ENCODE measurements at places on chromosomes 5 and 9.
A peak's percentile ranks its signal among the peaks of the same experiment; 100 is the strongest.

- no peak for DNase-seq
Measured at GRCh38 chr5:135249658-135250057, 149.4 kb downstream of the MACROH2A1 start.

DNA sequence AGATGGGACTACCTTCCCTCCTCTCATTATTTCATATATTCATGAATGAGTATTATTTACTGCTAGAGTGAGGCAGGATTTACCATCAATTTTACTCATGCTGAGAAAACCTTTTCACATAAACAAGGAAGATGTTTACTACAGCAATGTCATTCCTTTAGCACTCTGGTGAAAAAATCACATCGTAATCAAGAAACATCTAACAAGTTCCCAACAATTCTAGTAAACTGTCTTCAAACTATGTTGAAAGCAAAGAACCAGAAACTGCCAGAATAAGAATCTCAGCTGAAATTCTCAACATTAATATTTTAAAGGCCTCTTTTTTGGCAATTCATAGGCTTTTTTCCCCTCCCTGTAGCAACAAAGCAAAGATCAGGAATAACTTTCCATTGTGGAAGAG, 28.2 kb downstream of the AUH start:
- DNase-seq: no peak

- no peak for DNase-seq
Measured at GRCh38 chr5:74578356-74579044, 62.0 kb downstream of the ENC1 start.

- DNase-seq: no peak
Measured at GRCh38 chr9:89854715-89855475, 250.1 kb downstream of the GADD45G start.

DNA sequence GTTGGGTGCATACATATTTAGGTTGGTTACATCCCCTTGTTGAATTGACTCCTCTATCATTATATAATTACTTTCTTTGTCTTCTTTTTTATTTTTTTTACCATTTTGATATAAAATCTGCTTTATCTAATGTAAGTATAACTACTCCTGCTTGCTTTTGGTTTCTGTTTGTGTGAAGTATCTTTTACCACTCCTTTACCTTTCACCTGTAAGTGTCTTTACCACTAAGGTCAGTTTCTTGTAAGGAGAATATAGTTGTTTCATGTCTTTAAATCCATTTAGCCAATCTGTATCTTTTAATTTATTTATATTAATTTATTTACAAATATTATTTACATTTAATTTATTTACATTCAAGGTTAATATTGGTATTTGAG, 33.0 kb downstream of the INSL4 start:
- no peak for DNase-seq

DNA sequence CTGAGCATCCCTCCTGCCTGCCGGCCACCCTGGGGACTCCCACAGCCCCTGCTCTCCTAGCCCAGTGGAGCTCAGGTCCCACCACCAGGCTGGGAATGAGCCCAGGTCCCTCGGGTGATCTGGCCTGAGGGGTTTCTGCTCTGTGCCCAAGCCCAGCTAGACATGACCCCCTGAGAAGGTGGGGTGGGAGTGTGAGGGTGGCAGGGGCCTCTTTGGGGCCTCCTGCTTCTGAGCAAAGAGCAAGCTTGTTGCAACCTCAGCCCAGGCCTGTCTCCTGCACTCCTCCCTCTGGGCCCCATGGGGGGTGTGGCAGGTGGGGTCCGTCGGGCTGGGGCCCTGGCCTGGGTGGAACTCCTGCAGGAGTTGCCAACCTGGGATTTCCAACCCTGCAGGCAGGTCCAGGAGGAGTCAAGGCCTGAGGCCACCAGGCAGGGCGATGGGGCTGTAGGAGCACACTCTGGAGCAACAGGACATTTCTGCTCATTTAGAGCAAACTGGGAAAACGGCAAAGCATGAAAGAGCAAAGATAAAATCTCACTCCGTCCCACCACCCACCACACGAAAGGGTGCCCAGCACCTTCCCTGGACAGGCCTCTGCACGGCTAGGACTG, 11.4 kb upstream of the NRARP start:
- no peak for DNase-seq

DNA sequence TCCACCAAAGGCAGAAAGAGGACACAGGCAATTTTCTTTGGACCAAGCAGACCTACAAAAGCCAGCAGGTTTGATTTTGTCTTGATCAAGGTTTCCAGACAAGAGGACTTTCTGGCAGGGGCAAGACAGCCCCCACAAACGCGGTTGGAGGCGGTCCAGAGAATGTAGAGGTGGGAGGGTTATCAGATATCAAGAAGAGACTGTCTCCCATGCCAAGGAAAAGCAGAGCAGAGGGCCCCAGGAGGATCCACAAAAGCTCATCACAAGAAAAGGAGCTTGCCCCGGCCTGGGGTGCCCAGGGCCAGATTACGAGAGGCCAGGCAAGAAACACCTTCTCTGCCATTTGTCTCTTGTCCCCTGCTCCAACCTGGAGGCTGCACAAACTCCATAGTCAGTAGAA, 538.9 kb downstream of the BNC2 start:
- DNase-seq: no peak

DNA sequence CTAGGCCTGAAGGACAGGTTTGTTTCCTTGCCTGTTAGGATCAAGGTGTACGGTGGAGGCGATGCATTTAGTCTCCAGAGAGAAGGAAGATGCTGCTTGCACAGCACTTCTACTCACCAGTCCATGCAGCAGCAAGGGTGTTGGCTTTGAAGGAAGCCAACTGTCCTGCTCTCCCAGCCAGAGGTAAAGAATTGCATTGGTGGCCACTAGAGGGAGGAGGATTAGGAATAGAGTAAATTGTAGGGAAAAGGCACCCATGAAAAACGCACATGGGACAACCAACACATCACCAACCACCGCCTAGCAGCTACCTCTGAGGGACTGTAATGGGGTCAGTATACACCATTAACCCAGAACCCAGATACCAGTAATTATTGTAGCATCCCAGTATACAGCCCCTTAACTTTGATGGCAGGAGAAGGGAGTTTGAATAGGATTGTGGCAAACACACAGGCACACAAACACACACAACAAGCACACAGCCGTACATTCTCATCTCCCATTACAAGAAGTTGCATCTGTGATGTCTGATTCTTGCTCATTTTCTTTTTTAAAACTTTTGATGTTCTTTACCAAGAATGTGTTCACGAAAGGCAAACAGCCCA, 267.7 kb downstream of the ADAMTS6 start:
- DNase-seq: peak; percentile 1

GRCh38 chr9:106921341-106921899, 58.5 kb downstream of the ZNF462 start:
- no peak for DNase-seq

DNA sequence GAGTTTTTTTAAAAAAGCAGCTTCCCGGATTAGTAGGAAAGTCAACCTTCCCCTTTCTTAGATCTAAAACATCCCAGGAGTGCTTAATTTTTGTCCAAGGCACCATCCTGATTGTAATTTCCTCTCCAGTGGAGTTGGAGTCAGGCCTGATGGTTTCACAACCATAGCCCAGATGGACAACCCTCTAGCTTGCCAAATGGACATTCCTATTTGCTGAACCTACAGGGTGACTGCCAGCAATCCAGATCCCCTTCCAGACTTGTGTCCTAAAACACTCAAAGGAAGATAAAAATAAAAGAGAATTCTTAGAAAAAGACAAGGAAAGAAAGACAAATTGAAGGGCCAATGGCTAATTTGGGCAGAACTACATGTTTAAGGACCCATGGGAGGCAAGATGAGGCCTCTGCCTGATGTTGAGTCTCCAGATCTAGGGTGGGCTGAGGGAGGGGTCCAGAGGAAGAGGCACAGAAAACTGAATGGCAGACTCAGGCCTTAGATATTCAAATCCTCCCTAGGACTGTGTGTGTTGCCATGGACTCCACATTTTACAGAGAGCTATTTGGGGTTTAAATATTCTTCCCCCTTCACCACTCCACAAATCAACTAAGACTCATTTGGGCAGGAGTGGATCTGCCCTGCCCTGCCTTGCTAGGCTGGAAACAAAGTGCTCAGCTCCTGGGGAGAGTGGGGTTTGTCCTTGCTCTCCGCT, 38.5 kb upstream of the SLC44A1 start:
- DNase-seq: no peak

- DNase-seq: no peak
Measured at GRCh38 chr5:60821488-60822284, 22.4 kb downstream of the ELOVL7 start.

DNA sequence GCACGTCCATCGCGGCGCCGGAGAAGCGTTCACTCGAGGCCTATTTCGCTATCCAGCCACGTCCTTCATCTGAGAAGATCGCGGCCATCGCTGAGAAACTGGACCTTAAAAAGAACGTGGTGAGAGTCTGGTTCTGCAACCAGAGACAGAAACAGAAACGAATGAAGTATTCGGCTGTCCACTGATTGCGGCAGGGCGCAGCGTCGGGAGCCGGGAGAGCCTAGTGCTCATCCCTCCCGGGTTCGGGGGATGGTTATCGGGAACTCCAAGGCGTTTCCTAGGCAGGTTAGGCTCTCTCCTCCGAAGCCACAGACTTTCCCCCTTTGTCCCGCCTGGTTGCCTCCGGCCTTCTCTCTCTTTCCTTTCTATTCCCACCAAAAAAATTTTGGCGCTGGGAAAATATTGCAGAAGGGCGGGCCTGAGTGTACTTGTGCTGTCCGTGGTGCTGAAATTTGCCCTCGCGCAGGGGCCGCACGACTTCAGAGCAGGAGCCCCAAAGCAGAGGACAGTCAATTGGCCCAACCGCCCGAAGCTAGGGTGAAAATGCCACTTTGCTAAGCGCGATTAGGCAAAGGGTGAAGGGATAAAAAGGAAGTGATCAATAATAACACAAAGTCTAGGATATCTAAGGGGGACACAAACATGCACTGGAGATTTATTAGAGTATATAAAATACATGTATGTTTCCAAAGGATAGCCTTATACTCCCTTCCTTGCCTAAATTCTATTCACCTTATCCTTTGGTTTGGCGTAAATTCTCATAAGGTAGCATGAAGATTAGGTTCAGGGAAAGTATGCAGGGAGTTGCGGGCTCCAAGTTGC, 1.8 kb downstream of the POU4F3 start:
- peak; percentile 51 for DNase-seq

GRCh38 chr5:149795360-149795759, 65.2 kb downstream of the PPARGC1B start:
- DNase-seq: no peak

GRCh38 chr9:79559495-79560181, 12.1 kb upstream of the TLE4 start:
- no peak for DNase-seq

GRCh38 chr5:113692891-113693457, 179.5 kb downstream of the YTHDC2 start:
- no peak for DNase-seq

- no peak for DNase-seq
Measured at GRCh38 chr9:13952906-13953305, 361.0 kb downstream of the NFIB start.

- DNase-seq: no peak
Measured at GRCh38 chr9:127035423-127035822, 87.0 kb downstream of the ANGPTL2 start.

DNA sequence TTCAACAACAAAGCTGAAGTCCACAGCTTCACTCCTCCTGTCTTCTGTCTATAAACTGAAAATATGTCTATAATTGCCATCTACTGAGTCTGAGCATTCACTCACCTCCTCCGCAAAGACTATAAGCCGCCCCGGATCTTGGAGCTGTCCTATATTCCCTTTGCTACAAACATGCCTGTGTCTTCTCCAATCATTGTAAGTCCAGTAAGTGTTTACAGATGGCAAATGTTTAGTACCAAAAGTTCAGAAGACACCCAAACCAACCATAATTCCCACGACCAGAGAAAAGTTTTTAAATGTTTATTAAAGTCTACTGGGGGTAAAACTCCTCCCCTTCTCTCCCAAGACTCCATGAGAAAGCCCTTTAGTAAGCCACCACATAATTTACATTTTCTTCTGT, 80.9 kb downstream of the EBF1 start:
- no peak for DNase-seq

GRCh38 chr5:178240341-178240741, 7.7 kb upstream of the PHYKPL start:
- no peak for DNase-seq

- DNase-seq: no peak
Measured at GRCh38 chr5:135154197-135154596, 120.2 kb upstream of the PITX1 start.

- DNase-seq: no peak
Measured at GRCh38 chr9:134855900-134856377, 24.7 kb upstream of the FCN2 start.

DNA sequence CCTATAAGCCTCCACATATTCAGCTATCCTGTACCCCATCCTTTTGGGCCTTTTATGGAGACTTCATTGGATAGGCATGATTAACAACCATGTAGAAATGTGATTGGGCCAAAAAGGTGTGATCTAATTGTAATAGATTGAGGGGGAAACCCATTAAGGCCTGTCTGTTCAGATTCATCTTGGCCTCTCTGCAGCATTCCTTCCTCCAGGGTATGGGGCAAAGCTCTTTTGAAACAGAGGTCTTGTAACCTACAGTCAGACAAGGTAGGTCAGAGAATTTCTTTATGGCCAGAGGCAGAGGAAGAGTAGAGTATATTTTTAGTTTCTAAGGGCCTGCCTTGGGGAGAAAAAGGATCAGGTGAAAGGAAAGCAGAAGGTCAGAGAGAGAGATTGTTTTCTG, 98.5 kb downstream of the INVS start:
- DNase-seq: no peak

DNA sequence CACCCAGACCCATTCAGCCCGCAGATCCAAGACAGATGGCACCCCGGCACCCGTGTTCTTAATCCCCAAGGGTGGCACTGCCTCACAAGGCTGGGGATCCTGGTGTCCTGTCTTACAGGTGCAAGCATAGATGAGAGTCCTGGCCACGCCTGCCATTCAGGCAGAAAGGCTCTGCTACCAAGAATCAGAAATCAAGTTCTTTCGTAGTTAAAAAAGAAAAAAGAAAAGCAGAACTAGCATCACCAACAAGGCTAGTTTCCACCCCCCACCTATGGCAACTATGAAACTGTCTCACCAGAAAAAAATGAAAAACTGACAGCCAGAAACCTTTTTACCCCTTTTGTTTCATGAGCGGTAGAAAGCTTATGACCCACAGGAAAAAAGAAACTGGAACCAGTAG, 170.4 kb downstream of the SYK start:
- DNase-seq: no peak

DNA sequence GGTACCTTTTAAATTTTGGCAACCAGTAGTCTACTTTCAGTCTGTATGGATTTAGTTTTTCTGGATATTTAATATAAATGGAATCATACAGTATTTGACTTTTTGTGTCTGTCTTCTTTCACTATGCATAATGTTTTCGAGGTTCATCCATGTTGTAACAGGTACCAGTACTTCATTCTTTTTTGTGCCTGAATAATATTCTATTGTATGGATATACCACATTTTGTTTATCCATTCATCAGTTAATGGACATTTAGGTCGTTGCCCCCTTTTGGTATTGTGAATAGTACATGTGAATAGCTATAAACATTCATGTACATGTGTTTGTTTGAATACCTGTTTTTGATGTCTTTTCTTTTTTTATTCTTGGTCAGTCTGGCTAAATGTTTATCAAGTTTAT, 19.1 kb upstream of the TBCA start:
- DNase-seq: no peak

- DNase-seq: no peak
Measured at GRCh38 chr9:14480526-14480925, 166.6 kb upstream of the NFIB start.

Measured in T-helper 2 cell (primary cell).